MM.1S (cell line): ENCODE measurements at places on chromosomes 11 and 22.
A peak's percentile ranks its signal among the peaks of the same experiment; 100 is the strongest.

DNA sequence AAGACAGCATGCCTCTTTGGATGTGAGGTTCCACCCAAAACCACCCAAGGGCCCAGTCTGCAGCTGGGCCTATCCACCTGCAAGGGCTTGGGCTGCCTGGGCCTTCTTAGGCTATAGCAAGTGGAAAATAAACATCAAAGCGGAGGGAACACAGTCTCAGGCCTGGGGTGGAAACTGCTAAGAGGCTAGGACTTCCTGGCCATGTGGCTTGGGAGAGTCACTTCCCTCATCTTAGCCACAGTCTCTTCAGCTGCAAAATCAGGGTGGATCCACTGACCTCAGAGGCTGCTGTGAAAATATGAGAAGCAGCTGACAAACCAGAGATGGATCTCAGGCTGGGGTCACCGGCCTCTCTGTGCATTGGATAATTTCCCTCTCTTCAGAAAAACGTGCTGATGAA lies 30.6 kb upstream of the TFIP11 start:
- no peak for DNase-seq

DNA sequence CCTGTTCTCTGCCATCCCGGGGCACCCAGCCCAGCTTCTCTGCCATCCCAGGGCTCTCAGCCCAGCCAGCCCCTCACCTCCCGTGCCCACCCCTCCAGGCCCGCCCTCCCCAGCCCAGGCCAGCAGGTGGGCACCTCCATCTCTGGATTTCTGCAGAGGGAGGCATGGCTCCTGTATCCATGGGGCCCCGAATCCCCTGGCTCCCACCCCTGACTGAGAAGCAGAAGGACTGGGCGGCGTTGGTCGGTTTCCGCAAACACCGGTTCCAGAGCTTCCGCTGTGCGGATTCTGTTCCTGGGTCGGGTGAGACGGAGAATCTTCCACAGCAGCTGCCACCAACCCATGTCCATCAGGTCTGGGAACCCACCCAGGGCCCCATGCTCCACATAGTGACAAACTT lies 240.3 kb downstream of the BRD1 start:
- DNase-seq, result no peak

DNA sequence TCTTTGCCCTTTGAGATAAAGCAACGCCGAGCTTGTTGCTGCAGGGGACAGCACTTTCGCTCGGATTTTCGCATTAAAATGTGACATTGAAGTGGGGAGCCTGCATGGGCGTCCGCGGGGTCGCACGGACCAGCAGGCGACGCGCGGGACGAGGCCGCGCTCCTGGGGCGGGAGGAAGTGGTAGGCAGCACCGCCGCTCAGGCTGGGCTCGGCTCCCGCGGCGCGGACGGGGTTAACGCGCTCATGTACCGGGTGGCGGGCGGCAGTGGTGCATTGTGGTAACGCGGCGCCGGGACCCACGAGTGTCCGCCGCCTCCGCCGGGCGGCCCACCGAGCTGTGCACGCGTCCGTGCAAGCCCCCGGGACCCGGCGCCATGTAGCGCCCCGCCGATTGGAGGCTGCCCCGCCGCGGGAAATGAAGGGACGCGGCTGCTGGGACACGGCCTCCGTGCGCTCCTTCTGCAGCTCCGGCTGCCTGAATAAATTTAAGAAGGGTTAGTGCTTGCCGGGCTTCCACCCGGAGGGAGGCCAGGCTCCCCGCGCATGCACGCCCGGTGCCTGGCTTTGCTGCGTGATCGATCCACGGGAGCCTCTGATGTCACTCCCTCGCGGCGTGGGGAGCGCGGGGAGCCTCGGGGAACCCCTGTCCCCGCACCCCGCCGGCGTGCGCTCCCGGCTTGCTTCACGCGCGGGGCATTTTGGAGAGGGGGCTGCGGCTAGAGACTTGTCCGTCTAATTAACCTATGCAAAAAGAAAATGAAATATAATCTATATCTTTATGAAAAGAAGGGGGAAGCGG lies 127.7 kb downstream of the OSBP2 start:
- DNase-seq, result no peak

- DNase-seq, result no peak
These were observed 26.2 kb upstream of the CLDN5 start for GRCh38 chr22:19550382-19550781.

DNA sequence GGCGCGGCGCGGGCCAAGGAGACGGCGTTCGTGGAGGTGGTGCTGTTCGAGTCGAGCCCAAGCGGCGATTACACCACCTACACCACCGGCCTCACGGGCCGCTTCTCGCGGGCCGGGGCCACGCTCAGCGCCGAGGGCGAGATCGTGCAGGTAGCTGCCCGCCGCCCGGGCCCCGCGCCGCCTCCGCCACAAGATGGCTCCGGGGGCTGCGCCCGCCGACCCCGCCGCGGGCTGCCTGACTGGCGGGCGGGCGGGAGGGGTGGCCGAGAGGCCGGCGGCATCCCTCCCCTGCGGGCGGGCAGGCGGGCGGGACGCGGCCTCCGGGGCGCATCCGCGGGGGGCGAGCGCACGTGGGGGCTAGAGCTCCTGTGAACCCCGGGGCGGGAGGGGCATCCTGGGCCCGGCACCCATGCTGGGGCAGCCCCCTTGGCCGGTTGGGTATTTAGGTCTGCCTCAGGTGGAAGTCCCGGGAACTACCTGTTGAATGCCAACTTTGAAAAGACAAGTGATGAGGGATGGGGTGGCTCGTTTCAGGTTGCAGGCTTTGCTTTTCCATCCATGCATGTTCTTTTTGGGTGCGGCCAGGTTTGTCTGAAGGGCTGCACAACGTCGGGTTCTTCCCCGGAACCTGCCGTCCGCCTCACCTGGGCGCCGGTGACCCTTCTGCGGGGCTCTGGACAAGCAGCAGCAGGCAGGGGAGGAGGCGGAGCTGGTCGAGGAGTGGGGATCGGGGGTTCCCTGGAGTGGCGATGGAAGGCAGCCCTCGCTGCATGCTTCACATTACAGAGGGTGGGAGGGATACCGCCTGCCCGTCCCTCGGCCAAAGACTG lies 760 bp downstream of the ZNRF3 start:
- peak; percentile 57 for DNase-seq

GRCh38 chr22:22897947-22898346 lies 10.3 kb downstream of the IGLL5 start:
- no peak for DNase-seq

- DNase-seq, result no peak
These were observed 7.7 kb upstream of the PANX1 start for GRCh38 chr11:94120946-94121345.

DNA sequence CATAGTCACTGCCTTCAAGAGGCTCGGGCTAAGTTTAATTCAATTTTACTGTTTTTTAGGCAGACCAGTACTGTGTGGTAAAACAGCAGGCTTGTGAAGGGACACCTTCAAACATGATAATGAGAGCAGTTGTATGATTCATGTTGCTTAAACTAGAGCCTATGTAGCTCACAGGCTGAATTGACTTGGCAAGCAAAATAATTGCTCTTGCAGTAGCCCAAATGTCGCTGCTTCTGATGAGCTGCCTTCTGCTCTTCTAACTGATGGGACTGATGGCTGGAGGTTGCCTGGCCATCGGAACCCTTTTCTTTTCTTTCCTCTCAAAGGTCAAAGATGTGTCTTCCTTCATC lies 137.6 kb downstream of the MAML2 start:
- no peak for DNase-seq

DNA sequence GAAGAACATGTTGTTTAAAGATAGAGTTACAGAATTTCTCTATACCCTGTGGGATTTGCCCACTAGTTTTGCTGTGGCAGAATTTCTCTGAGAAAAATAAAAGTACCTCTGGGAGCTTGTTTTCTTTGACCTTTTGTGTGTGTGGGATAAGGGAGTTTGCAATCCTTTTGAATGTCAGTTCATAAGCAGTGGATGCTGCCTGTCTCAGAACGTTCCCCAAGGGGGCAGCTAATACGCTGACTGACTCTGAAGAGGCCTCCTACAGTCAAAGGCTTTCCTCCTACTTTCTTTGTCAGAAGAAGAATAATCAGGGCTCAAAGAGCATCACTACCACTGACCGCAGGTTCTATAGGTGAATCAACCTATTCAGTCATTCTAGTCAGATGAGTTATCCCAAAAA lies 140.6 kb downstream of the AASDHPPT start:
- DNase-seq, result no peak

DNA sequence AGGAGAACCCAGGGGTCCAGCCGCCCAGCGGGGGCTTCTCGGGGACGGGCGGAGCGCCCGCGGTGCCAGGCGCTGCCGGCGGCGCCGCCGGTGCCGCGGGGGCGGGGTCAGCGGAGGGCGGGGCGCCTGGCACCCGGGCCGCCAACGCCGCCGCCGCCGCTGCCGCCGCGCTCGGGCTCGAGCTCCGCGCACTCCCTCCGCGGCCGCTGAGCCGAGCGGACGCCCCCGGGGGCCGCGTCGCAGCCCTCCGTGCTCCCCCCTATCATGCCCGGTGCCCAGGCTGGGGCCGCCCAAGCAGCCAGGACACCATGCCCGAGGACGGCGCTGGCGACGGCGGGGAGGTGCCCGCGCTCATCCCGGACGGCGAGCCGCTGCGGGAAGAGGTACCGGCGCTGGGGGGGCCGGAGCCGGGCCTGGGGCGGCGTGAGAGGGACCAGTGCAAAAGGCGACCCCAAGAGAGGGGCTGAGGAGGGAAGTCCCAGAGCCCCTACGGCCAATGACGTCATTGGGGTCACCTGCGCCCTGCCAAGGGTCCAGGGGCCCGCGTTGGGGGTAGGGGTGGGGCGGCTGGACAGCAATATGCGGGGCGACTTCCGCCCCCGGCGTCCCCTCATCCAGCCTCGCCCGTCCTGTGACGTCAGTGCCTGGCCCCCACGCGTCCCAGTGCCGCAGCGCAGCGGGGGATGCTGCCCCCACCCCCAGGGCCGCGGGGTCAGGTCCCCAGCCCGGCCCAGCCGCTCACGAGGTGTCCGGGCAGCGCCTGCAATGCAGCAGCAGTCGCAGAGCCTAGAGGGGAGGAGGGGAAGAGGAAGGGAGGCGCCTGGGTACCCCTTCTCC lies at the start of gene TMEM151A:
Gene TMEM151A, plus strand, starts transcription at position 189 of the 837 bp plus-strand sequence. Its CDS starts 120 bp downstream, at position 309.
- no peak for DNase-seq

DNA sequence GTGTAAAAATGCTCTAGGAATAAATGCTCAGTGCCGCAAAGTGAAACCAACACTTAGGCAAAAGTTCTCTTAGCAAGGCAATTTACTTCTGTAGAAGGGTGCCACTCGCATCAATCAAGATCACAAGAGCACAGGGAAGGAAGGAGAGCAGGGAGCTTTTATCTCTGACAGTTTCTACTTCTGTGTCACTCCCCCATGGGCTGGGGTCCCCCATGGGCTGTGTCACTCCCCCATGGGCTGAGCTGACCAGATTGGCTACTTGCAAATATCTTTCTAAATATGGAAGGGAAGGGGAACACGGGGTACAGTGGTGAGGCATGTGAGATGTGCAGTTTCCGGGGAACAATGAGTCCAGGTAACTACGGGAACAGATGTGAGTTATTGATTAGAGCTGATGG lies 397 bp downstream of the OR52N2 start:
- DNase-seq, result peak; percentile 25

- no peak for DNase-seq
These were observed 29.0 kb downstream of the DDX10 start for GRCh38 chr11:108693852-108694251.

GRCh38 chr11:78256962-78257361 lies 68.2 kb downstream of the USP35 start:
- DNase-seq, result no peak

GRCh38 chr22:29130476-29130875 lies 57.6 kb downstream of the KREMEN1 start:
- DNase-seq, result no peak

DNA sequence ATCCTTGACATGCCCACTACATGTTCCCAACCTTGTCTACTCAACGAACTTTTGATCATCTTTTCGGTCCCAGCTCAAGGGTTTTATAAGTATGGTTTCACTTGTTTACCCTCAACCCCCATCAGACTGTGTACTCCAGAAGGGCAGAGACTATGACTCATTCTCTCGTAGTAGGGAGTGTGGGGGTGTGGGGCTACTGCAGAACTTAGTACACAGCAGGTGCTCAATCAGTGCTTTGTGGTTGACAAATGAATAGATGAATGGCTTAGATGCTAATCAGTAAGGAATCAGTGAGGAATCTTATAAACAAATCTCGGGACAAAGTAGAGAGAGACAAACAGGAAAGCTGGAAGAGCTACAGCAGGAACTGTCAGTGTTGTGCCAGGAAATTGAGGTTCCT lies 151.7 kb upstream of the PLET1 start:
- DNase-seq, result no peak

GRCh38 chr11:95888439-95888838 lies 35.5 kb downstream of the MTMR2 start:
- DNase-seq, result no peak

- DNase-seq, result no peak
These were observed 12.0 kb downstream of the C11orf58 start for GRCh38 chr11:16750417-16750816.

DNA sequence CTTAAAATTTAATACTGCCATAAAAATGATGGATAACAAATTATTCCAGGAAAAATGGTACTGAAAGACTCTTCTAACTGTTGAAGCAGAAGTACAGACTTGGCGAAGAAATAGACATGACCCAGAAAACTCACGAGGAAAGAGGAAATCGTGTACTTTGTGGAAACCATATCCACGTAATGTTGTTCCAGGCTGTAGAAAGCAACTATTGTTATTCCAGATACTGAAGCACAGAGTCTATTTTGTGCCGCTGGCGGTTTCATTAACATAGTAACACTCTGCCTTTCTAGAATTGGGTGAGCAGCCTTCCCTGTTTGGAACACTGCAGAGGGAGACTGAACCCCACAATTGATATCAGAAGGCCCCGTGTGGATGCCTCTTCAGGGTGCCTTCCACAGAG lies 310.6 kb downstream of the TBC1D22A start:
- DNase-seq, result no peak

GRCh38 chr11:118838905-118839553 lies 44.7 kb upstream of the CXCR5 start:
- peak; percentile 84 for DNase-seq

GRCh38 chr11:34749666-34750659 lies 129.1 kb downstream of the EHF start:
- no peak for DNase-seq

- no peak for DNase-seq
These were observed 5.3 kb downstream of the RNH1 start for GRCh38 chr11:501683-502287.

- DNase-seq, result no peak
These were observed 54.3 kb downstream of the CTNND1 start for GRCh38 chr11:57815877-57816276.

DNA sequence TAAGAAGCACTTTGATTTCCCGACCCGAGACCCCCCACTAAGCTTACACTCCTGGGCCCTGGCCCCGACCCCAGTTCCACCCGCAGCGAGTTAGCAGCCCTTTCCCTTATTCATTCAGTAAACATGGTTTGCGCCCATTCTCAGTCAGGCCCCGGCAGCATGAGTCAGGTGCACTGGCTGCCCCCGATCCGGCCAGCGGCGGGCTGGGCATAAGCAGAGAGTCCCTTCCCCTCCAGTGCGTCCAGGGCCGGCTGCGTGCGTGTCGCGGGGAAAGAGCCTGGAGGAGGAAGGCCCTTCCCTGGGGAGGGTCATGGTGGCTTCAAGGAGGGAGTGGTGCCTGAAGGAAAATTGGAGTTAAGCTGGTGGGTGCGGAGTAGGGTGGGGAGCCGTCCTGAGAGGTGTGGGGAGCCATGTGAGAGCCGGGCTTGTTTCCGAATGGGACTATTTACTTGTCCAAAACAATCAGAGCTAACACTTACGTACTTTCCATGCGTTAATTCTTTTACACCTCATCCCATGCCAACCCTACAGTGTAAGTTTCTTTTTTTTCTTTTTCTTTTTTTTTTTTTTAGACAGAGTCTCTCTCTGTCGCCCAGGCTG lies 657 bp downstream of the IGHMBP2 start:
- DNase-seq, result peak; percentile 18

- DNase-seq, result no peak
These were observed 272.8 kb downstream of the FAM76B start for GRCh38 chr11:95516786-95517185.
